ENCODE measurements at places on chromosomes 3 and 15. TPM values are rescaled to one million over a fixed set of nuclear protein-coding genes. Genes with fewer than 3 reads are reported as not detected.

CDHR4 gene
- not detected for total RNA-seq

EFCAB12 gene
- total RNA-seq: 0.20 TPM

GRCh38 chr15:57085267-57085666, 166.8 kb downstream of the TCF12 start:
- DNase-seq: no peak

GRCh38 chr3:188844096-188844495, 327.7 kb upstream of the TPRG1 start:
- DNase-seq: no peak

SMCO1 gene
- 50.0 TPM for total RNA-seq

MELTF gene
- total RNA-seq: 43.8 TPM

GRCh38 chr3:39254806-39255449, 24.9 kb downstream of the CX3CR1 start:
- DNase-seq: no peak

CPLX3 gene
- 1.8 TPM for total RNA-seq

- DNase-seq: no peak
These were observed 323.6 kb downstream of the GABRB3 start for GRCh38 chr15:26449291-26449690.

DNA sequence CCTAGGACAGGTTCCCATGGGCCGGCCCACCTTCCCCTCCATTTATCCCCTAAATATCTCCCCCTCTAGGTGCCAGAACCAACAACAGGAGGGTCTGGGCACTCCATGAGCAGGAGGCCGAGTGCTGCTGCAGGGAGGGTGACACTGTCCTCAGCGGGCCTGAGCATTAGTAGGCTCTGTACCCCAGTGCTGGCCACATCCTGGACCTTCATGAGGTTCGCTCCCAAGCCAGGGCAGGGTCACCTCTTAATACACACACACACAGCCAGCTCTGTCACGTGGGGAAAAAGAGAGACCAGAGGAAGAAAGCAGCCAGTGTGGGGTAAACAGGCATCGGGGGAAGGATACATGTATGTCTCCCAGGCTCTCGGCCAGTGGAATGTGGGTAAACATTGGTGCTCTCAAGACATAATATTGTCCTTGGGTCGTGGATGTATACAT, 27.9 kb upstream of the SEMA3F start:
- DNase-seq: no peak

OGG1 gene
- 13.2 TPM for total RNA-seq

GRCh38 chr15:72173864-72174550, 23.6 kb downstream of the GRAMD2A start:
- no peak for DNase-seq

- DNase-seq: peak; percentile 40
These were observed at the start of gene LMOD3 for GRCh38 chr3:69122403-69122802. LMOD3 (minus strand) TSS chr3:69122595; CDS start chr3:69122386, 209 bp downstream.

LDHAL6B gene
- total RNA-seq: not detected

DNA sequence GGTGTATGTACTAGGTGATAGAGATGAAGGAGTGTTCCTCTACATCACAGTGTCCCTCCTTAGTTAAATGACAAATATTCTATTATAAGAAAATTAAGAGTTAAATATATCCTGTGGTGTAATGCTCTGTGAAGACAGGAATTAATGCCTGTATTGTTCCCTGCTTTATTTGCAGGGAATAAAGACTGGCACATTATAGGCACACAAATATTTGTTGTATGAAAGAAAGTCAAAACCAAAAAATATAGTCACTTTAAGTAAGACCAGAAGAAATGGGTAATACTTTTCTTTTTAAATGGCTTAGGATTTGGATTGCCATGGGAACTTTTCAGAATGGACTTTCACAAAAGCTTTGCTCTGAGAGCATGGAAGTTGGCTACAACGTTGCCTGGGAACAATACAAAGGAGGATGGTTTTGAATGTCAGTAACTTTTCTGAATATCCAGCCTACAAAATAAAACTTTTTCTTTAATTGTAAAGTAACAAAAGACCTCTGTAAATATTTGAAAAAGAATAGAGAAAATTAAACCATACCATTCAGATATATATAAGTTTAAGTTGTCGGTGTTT, 158.0 kb upstream of the P2RY1 start:
- no peak for DNase-seq

DNA sequence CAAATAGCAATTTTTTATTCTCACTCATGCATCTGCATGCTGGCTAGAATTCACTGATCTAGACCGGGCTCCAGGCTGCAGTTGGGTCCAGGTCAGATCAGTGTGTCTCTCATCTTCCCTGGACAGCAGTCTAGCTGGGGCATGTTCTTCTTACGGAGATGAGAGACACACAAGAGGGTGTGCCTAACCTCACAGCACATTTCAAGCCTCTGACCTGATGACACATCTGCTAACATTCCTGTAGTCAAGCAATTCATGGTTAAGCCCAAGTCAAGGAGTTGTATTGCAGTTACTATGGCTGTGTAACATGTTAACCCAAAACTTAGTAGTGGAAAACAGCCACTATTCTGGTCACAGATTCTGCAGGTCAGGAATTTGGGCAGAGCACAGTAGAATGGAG, 13.1 kb downstream of the BSN start:
- no peak for DNase-seq

DNA sequence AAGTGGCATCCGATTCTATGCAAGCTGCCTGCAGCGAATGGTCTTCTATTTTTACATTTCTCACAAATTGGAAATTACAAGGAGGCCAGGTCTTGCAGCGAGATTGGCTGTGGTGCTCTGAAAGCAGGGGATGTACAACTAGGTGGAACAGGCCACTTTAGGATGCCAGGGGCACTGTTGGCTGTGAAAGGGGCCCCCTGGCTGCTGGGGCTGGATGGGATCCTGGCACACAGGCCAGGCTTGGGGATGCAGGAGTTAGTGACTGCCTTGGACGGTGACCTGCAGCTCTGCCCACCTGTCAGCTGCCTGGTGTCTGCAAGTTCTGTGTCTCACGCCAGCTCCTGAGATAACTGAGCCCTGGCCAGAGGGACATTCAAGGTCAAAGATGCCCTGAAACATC, 4.6 kb downstream of the SLC6A1 start:
- DNase-seq: no peak

- no peak for DNase-seq
These were observed 6.6 kb upstream of the CCNL1 start for GRCh38 chr3:157166561-157166960.

IQCH gene
- total RNA-seq: 1.4 TPM

ZNF710 gene
- 6.3 TPM for total RNA-seq

PRSS50 gene
- total RNA-seq: 0.52 TPM

DNA sequence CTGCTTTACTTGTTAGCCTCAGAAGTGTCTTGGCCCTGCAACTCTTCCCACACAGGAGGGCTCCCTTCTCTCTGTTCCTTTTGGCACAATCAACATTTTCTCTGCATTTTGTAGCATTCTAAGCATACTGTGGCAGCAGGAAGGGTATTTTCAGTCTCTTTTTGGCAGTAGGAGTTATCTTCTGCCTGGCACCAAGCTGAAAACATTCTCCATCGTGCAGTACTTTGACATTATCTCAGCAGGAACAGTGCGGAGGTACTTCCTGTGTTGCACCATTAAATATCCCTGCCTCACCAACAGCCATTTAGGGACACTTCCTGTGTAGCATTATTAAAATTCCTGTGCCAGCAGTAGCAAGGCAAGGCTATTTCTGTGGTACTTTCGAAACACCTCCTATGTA, 233.2 kb upstream of the SEMA6D start:
- no peak for DNase-seq

MKRN3 gene
- not detected for total RNA-seq

GRCh38 chr3:136604961-136605360, 147.2 kb downstream of the STAG1 start:
- DNase-seq: no peak

GRCh38 chr3:23004971-23005370, 198.2 kb upstream of the UBE2E2 start:
- DNase-seq: no peak

- no peak for DNase-seq
These were observed 15.6 kb upstream of the PRTG start for GRCh38 chr15:55758580-55758986.

DNA sequence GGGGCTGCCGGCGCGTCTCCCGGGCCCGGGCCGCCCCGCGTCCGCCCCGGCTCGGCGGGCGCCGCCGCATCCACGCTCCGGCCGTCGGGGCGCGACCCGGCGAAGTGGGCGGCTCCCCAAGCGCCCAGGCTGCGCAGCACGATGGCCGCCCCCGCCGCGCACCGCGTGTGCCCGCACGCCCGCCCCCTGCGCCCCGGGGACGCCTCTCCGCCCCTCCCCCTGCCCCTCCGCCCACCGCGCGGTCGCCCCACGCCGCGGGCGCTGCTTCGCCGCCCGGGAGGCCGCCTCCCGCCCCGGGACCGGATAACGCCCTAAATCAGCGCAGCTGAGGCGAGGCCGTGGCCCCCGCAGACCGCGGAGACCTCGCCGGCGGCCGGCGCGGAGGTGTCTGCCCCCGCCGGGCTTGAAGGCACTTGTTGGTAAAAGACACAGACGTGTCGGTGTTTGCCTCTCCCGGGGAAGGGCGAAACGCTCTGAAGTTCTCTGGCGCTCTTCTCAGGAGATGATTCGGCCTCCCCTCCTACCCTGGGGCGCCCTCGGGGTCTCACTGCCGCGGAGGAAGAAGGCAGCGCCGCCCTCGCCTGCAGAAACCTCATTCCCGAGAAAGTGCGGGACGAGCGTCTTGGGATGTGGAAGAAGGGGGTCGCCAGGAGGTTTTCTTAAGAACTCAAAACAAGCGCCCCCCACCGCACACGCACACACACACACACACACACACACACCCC, at the start of gene BNC1:
TSS of gene BNC1 (minus strand) at position 106 of the 725 bp plus-strand sequence. CDS start at position 70, 36 bp downstream.
- DNase-seq: peak; percentile 25

CLRN1 gene
- not detected for total RNA-seq
